ENCODE measurements at places on chromosomes 4 and X.
A peak's percentile ranks its signal among the peaks of the same experiment; 100 is the strongest.

DNA sequence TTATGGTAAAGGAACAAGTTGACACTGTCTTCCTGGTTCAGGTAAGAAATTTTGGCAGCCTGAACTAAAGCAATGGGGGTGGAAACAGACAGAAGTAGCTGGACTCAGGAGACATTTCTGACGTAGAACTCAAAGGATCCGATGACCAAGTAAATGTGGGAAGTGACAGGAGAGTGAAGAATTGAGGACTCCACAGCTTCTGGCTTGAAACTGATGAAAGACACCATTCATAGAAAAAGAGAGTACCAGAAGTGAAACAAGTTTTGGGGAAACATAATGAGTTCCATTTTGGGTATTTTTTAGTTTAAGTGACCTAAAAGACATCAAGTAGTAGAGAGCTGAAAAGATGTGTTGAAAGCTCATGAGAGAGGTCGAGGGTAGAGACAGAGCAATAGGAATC is 5.7 kb downstream of the FAM120C start:
- DNase-seq: no peak

DNA sequence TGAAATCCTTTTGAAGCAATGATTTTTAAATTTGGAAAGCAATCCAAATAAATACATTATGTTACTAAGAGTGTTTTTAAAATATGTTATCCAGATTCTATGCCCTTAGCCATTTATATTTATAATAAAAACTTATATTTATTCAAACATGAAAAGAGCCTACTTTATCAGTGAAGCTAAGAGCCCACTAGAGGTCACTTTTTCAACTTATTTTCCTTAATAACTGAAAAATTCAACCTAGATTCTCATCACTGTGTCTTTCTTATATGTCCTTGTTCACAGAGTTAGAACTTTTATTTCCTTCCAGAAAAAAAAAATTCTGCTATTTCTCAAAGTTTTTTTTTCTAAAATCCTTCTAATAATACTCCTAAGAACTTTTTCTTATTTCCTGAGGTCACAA is 23.9 kb downstream of the PRDM8 start:
- no peak for DNase-seq

DNA sequence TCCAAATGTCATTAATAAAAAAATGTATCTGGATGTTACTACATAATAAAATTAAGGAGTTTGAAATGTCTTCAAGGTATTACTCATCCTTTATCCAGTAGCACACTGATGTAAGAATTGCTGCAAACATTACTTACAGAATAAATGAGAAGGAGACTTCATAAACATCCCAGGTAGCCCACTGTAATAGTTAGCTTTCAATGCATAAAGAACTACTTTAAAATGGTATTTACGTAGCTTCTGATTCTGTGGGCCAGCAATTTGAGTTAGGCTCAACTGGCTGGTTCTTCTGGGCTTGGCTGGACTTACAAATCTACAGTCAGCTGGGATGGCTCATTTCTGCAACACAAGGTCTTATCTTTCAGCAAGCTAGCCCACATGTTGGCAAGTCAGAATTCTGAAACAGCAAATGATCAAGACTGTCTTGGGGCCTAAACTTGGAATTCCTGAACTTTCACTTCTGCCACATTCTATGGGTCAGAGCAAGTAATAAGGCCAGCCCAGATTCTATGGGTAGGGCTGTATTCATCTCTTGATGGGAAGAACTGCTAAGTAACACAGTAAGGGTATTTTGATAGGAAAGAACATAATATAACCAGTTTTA is 522.5 kb downstream of the IQCM start:
- no peak for DNase-seq

GRCh38 chrX:40866893-40867292 is 131.6 kb upstream of the MED14 start:
- DNase-seq: no peak

- peak; percentile 77 for DNase-seq
These were observed 2.7 kb downstream of the FOXO4 start for GRCh38 chrX:71098302-71098701.

DNA sequence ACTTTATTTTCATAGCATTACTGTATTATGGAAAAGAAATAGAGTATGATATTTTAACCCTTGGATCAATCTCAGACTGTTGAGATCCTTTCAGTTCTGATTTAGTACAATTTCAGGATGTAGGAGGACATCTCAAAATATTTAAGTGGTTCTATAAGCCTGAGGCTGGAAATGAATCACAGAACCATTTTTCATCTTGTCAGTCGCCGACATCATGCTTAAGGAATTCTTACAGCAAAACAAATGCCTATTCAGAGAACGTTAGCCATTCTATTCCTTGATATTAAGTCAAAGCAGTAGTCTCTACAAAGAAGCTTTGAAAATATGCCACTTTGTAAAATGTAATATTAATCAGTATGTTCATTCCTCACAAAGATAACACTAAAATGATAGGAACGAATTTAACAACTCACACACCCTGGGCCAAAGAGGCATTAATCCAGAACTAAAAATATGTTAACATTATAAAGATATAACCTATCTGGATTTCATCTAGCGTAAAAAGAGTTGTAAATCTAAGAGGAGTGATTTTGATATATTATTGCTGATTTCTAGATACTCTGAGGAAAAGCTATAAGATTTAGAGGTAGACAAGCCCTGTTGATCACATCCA is 152.0 kb downstream of the GASK1B start:
- DNase-seq: no peak

DNA sequence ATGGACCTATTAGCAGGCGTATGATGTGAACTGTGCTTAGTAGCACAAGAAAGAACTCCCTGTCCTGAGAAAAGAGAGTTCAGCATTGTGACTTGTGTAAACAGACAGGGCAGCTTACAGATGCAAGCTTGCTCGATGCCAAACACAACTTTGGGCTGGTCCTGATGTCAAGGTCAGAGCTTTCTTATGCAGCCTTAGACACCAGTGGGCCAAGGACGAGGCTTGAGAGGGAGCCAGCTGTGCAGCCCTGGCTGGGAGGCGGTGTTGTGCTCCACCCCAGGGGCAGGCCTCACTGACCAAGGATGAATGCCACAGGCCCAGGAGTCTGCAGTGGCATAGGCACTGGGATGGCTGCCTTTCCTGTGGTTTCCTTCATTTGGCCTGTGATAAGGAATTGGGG is 35.4 kb downstream of the JADE1 start:
- DNase-seq: no peak

DNA sequence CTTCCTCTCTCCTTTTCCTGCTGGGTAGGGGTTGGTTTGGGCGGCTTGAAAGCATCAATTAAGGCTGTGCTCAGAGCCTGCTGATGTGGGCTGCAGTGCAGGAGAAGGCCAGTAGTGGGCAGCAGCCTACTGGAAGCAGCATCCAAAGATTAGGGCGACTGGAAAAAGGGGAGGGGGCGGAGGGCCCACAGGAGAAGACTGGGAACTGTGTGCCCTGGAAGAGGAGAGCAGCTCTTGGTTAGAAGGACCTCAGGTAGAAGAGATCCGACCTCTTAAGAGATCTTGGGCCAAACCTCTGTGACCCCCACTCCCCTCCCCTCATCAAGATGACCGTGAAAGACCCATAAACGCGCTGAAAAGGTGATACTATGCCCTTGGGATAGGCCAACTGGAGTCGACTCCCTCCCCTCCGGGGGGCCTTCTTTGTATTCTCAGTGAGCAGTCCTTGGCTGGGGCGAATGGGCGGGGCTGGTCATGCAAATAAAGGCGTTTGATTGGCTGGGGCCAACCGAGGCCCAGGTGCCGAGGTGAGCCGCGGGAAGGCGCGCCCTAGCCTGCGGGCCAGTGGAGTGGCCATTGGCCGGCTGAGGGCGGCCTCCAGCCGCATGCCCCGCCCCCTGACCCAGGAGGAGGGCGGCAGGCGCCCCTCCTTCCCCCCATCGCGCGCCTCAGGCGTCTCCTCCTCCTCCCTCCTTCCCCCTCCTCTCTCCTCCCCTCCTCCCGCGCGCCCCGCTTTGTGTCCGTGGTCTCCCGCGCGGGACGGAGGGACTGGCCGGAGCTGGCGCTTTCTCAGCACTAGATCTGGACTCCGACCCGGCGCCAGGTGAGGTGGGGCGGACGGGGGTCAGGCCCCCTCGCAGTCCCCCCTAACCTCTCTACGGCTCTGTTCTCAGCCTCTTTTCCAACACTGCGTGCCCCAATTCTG is 10.1 kb downstream of the DLG3 start:
- DNase-seq: peak; percentile 75

- no peak for DNase-seq
These were observed 153.5 kb downstream of the PCDH18 start for GRCh38 chr4:137378821-137379220.

DNA sequence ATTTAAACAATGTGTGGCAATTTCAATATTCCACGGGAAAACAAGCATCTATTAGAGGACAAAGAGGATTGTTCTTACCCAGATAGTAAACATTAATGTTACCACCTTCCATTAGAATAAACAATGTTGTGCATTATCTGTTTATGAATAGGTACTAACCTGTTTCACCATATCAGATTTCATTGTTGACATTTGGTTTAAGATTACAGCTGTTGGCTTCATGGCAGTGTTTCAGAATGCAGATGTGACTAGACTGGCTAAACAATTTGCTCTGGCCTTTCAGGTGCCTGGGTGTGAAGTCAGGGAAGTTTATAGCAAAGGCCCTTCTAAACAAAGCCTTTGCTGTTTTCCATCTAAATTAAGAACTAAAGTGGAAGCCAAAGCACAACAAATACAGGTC is 464.7 kb upstream of the FAM47C start:
- DNase-seq: no peak

DNA sequence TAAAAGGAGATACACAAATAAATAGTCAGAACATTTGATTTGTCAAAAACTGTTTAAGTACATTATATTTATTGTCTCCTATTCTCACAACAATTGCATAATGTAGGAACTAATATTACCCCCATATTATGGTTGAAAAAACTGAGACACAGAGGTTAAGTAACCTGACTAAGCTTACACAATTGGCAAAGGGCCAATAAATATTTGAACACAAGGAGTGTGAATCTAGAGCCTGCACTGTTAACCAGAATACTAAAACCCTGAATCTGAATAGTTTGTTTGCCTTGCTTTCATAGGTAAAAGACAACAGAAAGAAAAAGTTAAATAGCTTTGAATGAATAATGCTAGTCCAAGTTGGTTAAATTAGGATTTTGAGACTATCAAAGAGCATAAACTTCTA is 55.2 kb downstream of the IL13RA2 start:
- no peak for DNase-seq

DNA sequence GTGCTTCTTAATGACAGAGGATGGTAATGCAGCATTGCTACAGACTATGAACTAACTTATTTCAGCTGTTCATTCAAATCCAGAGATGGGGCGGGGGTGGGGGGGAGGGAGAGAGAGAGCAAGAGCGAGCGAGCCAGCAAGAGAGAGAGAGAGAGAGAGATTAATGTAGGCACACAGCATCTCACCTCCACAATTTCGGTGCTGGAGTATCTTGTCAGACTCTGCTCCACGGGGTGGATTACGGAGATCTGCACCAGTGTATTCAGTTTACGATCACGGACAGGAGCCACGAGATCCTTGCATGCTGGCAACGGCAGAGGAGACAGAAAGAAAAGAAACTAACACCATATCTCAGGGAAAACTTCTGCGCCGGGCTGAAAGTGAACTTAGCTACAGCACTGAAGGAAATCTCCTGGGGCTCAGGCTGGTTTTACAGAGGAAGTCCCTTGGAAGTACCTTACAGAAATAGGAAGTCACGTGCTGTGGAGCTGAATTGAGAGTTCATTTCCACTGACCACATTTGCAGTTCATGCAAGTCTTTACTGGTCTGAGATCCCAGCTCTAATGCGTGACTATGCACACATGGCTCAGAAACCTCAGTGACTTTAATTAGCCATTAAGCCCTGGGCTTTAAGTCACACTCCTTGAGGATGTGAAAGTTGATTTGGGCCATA is 440.9 kb downstream of the INPP4B start:
- peak; percentile 53 for DNase-seq

- no peak for DNase-seq
These were observed 77.9 kb downstream of the CXXC4 start for GRCh38 chr4:104416725-104417356.

DNA sequence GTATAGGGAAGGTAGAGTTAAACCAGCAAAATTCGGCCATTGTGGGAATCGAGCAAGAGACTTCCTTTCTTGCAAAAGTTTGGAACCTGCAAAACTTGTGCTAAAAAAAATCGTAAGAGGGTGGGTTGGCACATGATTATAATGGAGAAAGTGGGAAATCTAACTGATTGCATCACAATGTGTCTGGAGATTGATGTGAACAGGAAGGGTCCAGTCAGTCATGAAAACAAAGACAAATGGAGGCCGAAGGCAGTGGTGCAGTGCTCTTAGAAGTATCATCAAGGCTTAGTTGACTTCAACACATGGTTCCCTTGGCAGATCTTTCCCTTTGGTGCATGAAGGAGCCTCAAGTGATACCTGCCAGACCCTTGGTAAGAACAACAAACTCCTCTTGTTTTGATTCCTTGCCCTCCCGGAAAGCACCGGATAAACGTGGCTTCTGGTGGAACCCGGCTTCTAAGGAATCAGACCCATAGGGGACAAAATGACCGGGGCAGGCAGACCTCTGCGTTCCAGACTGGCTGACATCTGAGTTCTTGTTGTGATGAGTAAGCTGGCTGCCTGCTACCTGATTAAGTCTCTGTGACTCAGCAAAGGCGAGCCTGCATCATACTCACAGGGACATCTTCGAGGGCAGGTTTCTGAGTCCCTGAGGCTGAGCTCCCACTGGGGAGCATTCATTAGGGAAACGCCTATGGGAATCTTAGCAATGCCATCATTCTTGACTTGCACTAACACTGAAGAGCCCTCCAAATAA is 87.7 kb upstream of the MAP3K15 start:
- no peak for DNase-seq

GRCh38 chr4:137998666-137999429 is 243.3 kb downstream of the SLC7A11 start:
- no peak for DNase-seq

Measured in CD4-positive, alpha-beta T cell treated with Interleukin-15 for 4 hours (primary cell).